ENCODE measurements at places on chromosomes 2 and 18.
A peak's percentile ranks its signal among the peaks of the same experiment; 100 is the strongest.

GRCh38 chr2:85418132-85419008 is at the start of gene SH2D6:
TSS of gene SH2D6 (plus strand) at chr2:85418714. CDS start at chr2:85429466, 10,752 bp downstream.
- no peak for DNase-seq

- DNase-seq: no peak
These were observed 154.2 kb upstream of the CCDC195 start for GRCh38 chr2:224870341-224870740.

GRCh38 chr2:28296243-28296642 is 96.4 kb upstream of the FOSL2 start:
- no peak for DNase-seq

DNA sequence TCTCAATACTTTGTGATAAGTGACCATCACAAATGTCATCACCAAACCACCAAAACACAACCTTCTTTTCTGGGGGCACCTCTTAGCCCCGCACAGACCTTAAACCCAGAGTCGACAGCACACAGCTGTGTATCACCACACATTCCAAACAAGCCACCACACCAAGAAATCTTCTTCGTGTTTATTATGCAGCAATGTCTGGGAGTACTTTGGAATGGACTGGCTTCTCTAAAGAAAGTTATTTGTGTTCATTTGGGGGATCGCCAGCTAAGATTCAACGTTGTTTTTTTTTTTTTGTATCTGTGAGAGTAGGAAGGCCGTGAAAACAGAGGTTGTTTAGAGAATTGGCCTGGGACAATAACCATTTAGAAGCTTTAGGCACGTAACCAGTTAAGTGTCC is 1.1 kb upstream of the MTA3 start:
- DNase-seq: no peak

GRCh38 chr2:45275242-45275805 is 266.1 kb upstream of the SIX2 start:
- no peak for DNase-seq

DNA sequence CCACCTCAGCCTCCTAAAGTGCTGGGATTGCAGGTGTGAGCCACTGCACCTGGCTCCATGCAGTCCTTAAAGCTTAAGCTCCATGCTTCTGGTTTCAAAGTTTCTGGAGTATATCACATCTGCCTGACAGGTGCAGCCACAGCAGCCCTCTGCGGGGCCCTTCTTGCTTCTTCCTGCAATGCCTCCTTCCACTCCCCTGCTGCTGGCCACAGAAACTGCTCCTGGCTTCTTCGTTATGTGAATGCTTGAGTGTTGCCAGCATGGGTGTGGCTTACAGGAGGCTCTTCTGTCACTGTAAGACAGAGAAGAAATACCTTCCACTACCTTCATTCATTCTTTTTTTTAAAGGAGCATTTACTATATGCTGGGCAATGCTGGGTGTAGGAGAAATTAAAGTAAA is 10.1 kb upstream of the CCBE1 start:
- no peak for DNase-seq

- DNase-seq: no peak
These were observed 74.7 kb downstream of the NDUFA10 start for GRCh38 chr2:239950144-239951128.

- no peak for DNase-seq
These were observed 288.2 kb downstream of the NBAS start for GRCh38 chr2:15272942-15273341.

DNA sequence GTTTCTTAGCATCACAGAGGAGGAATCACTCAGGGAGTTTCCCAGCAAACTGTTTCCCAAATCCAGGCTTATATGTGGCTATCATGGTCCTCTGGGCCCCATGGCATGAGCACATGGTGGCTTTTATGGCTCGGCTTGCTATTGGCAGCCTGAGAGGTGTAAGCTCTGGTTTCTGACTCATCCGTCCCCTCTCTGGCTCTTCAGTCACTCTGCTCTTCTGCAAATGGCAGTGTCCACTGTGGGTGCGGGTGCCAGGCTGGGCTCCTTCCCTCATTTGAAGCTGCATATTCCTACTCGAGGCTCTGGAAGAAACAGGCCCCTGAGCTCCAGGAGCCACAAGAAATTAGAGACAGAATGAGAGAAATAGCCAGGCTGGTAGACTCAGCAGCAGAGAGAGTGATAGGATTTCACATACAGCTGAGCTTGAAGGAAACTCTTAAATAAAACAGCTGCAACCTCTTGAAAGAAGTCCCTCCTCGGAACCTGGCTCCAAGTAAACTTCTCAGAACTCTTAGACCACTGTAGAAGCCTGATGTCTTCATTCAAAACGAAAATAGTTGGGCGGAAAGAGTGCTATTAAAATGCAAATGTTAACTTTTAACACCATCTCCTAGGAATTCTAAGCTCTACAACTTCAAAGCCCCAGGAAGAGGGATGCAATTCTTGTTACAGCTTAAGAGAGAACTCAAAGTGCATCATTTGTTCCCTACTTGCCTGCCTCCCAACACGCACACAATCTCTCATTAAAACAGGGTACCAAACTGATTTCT is 212.6 kb upstream of the SP5 start:
- DNase-seq: no peak

DNA sequence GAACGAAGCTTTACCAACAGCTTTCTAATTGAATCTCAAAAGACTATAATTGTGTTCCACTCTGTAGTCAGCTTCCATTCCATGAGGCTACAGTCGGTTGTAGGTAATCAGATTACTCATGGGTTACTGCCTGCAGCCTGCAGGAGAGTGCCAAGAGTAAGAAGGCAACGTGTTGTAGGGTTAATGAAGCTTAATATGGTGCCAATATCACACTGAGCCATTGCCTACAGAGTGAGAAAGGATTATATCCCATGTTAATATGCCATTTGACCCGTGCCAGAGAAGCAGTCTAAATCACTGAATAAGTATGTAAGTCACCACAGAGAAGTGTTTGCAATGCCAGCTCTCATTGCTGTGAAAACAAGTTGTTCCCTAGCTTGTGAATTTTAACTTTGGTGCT is 734.5 kb upstream of the ACVR2A start:
- DNase-seq: no peak

- DNase-seq: no peak
These were observed 102.0 kb downstream of the SH3RF3 start for GRCh38 chr2:109230941-109231420.

DNA sequence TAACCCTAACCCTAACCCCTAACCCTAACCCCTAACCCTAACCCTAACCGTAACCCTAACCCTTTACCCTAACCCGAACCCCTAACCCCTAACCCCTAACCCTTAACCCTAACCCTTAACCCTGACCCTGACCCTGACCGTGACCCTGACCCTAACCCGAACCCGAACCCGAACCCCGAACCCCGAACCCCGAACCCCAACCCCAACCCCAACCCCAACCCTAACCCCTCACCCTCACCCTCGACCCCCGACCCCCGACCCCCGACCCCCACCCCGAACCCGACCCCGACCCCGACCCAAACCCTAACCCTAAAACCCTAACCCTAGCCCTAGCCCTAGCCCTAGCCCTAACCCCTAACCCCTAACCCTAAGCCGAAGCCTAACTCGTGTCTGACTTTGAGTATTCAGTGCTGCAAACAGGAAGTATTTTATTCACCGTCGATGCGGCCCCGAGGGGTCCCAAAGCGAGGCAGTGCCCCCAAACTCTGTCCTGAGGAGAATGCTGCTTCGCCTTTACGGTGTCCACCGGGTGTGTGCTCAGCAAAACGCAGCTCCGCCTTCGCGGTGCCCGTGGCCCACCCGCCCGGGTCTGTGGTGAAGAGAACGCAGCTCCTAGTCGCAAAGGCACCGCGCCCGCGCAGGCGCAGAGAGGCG is 36.0 kb downstream of the FAM110C start:
- DNase-seq: no peak

DNA sequence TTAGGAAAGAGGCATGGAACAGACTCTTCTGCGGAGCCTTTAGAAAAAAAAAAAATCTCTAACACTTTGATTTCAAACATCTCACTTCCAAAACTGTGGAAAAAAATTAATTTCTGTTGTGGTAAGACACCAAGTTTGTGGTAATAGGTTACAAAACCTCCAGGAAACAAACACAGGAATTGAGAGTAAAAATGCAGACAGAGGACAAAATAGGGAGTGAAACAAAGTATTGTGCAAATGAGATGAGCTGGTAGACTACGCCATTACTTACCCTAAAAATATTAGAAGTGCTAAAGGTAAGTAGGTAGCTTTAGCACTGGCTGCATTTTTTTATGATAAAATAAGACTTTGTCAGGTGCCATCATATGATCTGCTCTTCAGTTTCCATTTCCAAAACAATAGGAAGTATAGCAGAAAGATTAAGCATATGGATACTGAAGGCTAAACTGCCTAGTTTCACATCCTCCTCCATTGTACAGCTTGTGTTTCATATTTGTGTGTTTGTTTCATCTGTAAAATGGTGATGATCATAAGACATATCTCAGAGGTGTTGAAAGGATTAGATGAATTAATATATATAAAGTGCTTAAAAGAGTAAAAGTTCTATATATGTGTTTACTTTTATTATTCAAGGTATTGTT is 309.2 kb downstream of the NR4A2 start:
- no peak for DNase-seq

- no peak for DNase-seq
These were observed 13.5 kb upstream of the XDH start for GRCh38 chr2:31428001-31428418.

GRCh38 chr18:35491700-35492077 is 6.1 kb downstream of the INO80C start:
- no peak for DNase-seq

GRCh38 chr18:35933982-35934381 is 38.5 kb upstream of the RMP24 start:
- no peak for DNase-seq

- no peak for DNase-seq
These were observed 253.4 kb downstream of the PIEZO2 start for GRCh38 chr18:10895976-10896375.

DNA sequence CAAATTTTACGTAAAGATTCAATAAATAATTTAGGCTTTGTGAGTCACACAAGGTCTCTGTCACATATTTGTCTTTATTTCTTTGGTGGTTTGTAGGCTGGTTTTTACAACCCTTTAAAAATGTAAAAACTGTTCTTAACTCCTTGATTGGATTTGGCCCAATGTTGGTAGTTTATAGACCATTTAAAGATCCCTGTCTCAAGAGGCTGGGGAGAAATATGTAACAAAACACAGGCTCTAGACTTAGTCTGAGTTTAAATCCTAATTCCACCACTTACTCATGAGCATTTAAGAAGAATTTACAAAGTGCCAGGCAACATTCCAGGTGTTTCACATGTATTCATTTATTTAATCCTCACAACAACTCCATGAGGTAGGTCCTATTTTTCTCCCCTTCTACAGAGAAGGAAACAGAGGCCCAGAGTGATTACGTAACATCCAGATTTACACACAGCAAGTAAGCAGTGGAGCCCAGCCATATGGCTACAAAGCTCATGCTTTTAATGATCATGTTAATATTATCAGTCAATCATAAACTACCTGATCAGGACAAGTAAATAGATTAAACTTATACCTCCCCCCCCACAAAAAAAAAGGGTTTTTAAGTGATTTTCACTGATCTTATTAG is 416.6 kb upstream of the ACVR2A start:
- no peak for DNase-seq

- peak; percentile 11 for DNase-seq
These were observed 1.8 kb downstream of the FBXO48 start for GRCh38 chr2:68465081-68465916.

DNA sequence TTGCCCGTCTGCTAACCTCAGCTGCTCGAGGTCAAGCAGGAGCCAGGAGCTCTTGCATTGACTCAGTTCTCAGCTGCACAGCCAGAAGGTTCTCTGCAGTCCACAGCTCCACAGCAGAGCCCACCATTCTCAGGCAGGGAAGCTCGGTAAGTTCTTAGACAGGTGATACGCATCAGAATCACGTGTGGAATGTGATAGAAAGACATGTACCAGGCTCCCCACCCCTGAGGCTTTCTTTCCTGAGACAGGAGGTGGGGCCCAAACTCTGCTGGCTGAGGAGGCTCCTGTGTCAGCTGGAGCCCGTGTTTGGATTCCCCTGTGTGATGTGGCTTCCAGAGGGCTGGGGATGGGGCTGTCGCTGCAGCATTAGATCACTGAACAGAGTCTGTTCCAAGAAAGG is 28.0 kb downstream of the DIPK1C start:
- DNase-seq: no peak

DNA sequence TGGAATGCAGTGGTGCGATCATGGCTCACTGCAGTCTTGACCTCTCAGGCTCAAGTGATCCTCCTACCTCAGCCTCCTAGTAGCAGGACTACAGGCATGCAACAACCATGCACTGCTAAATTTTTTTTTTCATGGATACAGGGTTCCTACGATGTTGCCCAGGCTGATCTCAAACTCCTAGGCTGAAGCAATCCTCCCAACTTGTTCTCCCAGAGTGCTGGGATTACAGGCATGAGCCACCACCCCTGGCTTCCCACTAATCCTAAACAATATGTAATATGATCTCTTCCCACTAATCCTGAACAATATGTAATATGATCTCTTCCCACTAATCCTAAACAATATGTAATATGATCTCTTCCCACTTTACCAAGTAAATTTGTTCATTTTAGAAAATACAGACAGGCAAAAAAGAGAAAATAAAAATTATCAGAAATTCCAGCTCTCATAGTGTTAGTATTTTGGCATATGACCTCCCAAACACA is 33.7 kb upstream of the C18orf32 start:
- no peak for DNase-seq

Data from SIG-M5 (cell line).